ENCODE measurements at places on chromosomes 1 and 21.
A peak's percentile ranks its signal among the peaks of the same experiment; 100 is the strongest.

GRCh38 chr1:224392411-224393249 is 36.0 kb downstream of the CNIH4 start:
- DNase-seq: no peak

DNA sequence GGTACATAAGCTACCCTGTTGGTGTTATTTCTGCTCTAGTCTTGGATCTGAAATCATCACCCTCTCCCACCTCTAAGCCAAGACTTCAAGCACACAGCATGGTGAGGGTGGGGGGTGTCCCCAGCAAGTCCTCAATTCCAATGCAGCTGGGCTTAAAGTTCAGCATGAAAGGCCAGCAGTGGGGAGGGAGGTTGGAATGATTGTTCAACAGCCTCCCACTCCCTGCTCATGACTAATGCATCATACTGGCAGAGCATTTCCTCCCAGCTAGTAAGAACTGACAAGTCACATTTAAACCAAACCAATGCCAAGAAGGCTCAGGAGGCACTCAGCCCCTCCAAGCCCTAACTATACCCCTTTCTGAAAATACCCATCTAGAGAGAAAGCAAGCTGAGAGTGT is 50.1 kb downstream of the TIAM1 start:
- peak; percentile 89 for DNase-seq

GRCh38 chr1:47906527-47907176 is 90.5 kb downstream of the TRABD2B start:
- no peak for DNase-seq

GRCh38 chr1:209620487-209620884 is 31.7 kb downstream of the LAMB3 start:
- peak; percentile 45 for DNase-seq

- no peak for DNase-seq
Measured at GRCh38 chr1:32925403-32926162, 24.4 kb upstream of the TMEM54 start.

- peak; percentile 41 for DNase-seq
Measured at GRCh38 chr21:15729346-15729673, 472 bp upstream of the USP25 start.

- DNase-seq: no peak
Measured at GRCh38 chr1:226730071-226730470, 9.0 kb downstream of the ITPKB start.

DNA sequence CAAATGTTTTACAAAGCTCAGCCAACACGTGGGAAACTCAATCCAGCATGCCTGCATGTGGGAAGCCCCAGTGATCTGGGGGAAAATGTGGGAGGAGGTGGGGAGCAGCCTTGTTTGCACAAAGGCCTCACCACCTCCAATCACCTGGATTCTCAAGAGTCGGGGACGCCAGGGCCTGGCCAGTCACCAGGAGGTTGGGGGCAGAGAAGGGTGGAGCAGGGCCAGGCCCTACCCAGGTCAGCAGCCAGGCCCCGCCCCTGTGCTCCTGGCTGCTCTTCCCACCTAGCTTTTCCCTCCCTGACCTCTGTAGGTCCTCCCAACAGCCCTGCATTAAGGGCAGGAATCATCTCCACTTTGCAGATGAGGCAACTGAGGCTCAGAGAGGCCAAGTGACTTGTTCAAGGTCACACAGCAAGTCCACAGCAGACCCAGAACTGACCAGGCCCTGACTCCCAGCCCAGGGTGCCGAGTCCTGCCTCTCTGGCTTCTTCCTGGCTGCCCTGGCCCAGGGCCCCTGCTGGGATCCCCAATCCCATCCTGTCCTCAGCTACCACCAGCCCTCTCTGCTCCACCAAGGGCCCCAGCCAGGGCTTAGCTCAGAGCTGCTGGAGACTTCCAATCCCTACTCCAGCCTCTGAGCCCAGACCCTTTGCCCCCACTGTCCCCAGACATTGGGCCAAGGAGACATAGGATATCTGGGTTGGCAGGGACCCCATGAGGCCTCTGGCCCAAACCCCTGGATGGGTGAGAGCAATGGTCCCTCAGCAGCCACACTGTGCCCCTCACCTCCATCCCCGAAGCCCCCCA is 508.6 kb downstream of the PTPRU start:
- no peak for DNase-seq

DNA sequence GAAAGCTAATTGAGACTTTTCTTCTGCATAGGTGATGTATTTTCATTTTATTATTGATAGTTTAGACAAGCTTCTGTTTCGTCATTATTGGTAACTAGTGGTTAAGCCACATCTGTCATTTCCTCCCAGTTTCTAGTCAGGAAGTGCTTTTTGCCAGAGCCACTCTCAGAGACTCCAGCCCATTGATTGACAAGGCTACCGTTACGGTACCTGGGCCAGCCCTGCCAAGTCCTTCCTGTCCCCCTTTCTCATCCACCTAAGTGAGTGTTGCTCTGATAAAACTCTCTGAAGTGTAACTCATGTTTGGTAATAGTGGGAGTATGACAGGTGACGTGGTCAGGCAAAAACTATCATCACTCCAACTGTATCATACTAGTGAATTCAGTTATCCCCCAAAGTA is 29.6 kb upstream of the AGL start:
- DNase-seq: no peak

- no peak for DNase-seq
Measured at GRCh38 chr1:151193856-151194255, 3.9 kb upstream of the VPS72 start.

DNA sequence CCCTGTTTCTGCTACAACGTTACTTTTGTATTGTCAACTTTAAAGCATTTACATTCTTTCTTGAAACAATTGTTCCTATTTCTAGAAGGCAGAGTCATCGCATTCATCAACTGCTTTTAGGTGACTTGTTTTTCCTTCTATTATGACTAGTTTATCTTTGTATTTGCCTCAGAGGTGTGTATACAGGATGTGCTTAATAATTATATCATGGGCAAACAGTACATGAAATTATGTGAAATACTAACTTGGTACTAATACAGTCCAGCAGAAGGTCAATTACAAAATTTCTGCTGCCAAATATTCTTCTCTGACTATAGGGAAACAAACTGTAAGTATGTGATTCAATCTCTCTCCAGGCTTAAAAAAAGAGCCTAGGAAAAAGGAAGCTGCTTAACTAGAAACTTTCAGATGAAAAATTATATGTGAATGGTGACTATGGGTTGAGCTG is 101.6 kb downstream of the C4BPA start:
- no peak for DNase-seq

- DNase-seq: no peak
Measured at GRCh38 chr1:193176788-193177187, 9.6 kb downstream of the B3GALT2 start.

DNA sequence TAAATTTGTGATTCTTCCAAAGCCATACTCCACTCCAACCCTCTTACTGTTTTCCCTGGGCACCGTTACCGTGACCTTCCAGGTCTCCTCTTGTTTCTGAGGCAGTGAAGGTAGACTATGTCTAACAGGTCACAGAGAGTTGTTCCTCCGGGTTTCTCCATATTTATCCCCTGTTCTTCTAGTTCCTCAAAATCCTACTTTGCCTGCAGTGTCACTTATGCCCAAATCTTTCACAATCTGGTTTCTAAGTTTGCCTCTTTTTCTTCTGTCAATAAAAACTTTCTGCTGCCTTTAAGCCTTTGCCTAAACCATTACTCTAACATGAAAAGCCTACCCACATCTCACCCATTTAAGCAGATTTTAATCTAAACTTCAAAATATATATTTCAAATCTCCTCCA is 87.7 kb downstream of the C4BPA start:
- no peak for DNase-seq

GRCh38 chr1:233599542-233600073 is 14.3 kb upstream of the KCNK1 start:
- DNase-seq: no peak

DNA sequence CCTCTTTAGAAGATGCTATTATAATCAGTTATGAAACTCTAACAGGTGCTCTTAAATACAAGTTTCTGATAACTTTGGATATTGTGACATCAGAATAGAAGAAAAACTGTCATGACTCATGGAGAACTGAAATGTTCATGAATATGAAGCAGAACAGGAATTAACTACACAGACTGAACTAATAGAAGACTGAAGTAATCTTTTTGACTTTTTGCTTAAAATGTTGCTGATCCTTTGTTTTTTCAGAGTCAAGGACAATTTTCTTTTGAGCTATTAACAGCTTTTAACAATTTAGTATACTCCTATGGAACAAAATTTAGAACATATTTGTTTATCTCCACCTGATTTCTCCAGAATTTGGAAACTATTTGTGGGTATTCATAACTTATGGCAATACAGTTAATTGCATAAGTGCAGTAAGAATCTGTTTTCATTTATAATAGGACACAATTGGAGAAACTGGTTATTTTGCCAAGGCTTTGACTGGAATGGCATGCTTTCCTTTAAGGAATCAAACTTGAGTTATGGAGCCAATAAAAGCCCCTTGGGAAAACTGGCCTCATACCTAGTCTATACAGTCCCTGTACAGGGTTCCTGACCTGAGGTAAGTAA is 18.7 kb upstream of the PLA2G5 start:
- no peak for DNase-seq

GRCh38 chr1:164735315-164736052 is 176.5 kb downstream of the PBX1 start:
- peak; percentile 61 for DNase-seq

GRCh38 chr1:76950306-76950705 is 83.0 kb downstream of the ST6GALNAC5 start:
- no peak for DNase-seq

DNA sequence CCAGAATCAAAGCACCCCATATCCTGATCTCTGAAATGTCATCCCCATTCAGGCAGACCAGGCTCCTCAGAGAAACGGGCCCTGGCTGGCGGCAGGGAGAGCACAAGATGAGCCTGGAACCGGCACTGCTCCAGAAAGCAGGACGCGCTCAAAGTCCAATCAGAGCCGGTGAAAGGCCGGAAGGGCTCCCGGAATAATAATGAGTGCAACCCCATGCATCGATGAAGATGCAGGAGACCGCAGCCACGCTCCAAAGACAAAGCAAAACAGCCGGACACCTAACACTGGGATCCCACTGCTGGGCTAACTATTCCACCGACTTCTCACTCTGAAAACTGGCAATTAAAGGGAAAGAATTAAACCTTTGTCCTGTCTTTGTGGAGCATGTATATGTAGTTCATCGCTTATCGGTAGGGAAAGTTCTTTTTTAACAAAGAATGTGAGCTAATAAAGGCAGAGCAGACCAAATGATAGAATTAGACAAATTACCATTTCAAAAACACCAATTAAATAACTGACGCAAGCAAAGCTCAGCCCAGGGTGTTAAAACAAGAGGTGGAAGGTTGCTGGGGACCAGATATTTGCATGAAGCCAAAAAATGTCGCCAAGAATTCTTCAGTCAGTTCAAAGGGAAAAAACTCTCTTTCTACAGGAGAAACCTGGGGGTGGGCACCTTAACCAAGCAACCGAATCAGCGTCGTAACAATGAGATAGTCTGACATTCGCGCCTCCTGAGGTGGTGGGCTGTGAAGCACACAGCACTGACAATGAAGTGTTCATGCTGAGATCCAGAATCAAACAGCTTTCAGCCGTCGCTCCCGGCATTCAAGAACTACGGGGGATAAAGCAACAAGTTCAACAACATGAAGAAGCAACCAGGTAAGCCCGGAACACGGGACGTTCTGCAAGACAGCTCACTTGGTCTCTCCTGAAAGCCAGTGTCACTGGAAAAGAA is 95.2 kb downstream of the NPHP4 start:
- no peak for DNase-seq

GRCh38 chr1:81921851-81922462 is 121.2 kb downstream of the ADGRL2 start:
- peak; percentile 25 for DNase-seq

DNA sequence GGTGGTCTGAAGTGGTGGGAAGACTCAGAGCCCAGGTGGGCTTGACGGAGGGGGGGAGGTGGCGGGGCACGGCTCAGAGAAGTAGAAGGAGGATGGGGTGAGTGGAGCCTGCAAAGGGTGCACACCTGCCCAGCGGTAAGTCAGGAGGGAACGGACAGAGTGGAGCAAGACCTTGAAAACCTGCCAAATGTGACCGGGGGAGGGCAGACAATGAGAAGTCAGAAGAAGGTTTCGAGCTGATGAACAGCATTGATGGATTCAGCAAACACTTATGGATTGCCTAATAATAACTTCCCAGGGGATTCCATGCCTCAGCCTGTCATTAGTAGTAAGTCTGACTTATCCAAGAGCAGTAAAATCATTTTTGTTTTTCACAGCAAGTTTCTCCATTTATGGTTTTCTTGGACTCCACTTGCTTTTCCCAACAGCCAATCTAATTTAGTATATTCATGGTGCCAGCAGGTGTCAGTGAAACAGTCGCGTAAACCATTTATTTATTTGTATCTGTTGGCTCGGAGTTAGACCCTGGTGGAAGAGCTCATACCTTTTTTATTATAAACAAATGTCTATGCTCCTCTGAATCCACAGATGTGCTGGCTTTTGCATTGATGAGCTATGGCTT is 279.1 kb downstream of the PCP4 start:
- no peak for DNase-seq

DNA sequence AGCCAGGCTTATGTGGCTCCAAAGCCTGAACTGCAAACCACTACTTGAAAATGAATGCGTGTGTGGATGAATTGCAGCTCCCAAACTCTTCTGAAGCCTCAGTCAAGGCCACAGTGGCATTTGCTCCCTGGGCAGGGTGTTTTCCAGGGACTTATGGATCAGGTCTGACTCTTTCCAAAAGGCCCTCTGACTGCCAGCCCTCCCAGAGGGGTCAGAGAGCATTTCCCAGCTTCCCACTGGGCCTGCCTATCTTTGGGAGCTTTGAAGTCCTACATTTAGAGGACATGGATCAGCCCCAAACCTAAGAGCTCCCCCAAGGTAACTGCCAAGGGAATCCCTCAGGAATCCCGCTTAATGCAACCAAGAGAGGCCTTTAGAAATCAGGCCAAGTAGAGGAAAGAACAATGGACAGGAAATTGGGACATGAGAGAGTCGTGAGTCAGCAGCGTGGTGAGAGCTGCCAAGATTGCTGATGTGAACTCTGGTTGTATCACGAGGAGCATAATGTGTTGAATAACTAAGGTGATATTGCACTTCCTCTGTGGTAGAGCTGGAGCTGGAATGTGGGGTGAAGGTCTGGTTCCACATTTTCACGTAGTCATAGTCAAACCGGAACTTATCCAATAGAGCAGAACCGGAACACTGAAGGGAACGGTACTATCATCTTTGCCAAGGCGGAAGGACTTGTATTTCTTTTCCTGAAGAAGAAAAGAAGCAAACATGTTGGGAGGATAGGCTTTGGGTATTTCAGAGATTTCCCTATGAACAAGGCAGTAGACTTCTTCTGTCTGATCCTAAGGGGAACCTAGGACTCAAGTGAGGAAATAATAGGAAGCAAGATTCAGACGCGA is 99.4 kb upstream of the JUN start:
- peak; percentile 100 for DNase-seq

- no peak for DNase-seq
Measured at GRCh38 chr1:12408662-12409061, 178.8 kb downstream of the VPS13D start.

GRCh38 chr1:22177354-22178003 is 34.6 kb upstream of the WNT4 start:
- DNase-seq: no peak

DNA sequence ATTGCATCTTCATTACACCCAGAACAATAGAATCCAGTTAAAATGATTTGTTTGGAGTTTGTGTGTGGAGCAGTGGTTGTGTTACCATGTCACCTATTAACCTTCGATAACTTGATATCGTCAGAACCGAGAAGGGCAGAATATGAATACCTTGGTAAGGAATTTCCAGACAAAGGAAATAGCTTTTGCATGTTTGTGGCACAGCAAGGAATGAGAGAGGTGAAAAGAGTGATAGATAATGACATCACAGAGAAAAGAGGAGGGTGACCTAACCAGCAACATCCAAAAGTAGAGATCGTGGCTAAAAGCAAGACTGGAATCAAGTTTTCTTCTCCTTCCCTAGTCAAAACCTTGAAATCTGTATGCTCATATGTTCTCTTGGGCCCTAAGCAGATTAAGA is 244.6 kb upstream of the NEGR1 start:
- peak; percentile 40 for DNase-seq

All from fibroblast of the aortic adventitia (primary cell).